ENCODE measurements at places on chromosomes 1 and 21.

GRCh38 chr1:37999430-38000232 is 5.7 kb downstream of the FHL3 start:
- peak; percentile 85 for DNase-seq

DNA sequence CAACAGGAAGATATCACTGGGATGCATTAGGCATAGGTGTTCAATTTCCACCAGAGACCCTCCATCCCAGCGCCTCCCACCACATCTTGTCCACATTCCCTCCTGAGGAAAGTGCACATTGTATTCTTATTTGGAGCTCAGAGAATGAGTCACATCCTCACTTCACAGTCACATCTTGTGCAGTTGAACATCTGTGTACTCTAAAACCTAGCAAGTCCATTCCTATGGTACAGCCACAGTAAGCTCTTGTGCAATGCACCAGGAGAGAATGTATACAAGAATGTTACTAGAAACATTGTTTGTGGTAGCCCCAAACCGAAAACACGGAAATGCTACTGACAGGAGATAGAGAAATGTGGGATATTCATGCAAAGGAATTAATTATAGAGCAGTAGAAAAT is 1.6 kb upstream of the KDF1 start:
- DNase-seq, result no peak

- DNase-seq, result no peak
Observed at GRCh38 chr1:160005070-160005469, 26.7 kb downstream of the PIGM start.

DNA sequence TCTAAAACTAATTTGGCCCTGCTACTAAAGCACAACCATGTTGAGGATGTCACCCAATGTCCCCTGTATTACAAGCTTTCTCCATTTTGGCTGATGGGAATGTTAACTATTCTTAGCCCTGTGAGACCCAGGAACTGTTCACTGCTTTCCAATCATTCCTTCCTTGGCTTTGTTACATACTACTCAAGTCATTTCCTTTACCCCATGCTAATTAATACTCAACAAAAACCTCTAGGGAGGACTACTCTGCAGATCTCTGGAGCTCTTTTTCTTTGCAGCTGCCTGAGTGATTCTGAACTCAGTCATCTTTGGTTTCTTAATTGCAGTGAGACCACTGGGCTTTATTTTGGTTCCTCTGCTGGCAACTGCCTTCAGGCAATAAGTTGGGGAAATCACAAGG is 23.3 kb upstream of the RPE65 start:
- DNase-seq, result no peak

- no peak for DNase-seq
Observed at GRCh38 chr1:81111818-81112217, 688.9 kb upstream of the ADGRL2 start.

DNA sequence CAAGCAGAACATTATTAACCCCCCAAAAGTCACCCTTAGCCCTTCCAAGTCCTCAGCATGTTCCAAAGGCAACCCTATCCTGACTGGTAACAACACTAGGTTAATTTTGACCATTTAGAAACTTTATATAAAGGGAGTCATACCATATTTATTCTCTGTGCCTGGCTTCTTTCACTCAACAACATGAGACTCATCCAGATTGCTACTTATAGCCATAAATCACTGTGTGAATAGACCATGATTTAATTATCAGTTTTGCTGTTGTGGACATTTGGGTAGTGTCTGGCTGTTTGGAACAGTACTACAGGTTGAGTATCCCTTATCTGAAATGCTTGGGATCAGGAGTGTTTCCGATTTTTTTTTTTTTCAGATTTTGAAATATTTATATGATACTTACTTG is 252.1 kb downstream of the DISC1 start:
- DNase-seq, result no peak

GRCh38 chr1:26959722-26960624 is at the start of gene KDF1:
Gene KDF1 (minus strand): TSS chr1:26960468. CDS start chr1:26952380, 8,088 bp downstream.
- no peak for DNase-seq

DNA sequence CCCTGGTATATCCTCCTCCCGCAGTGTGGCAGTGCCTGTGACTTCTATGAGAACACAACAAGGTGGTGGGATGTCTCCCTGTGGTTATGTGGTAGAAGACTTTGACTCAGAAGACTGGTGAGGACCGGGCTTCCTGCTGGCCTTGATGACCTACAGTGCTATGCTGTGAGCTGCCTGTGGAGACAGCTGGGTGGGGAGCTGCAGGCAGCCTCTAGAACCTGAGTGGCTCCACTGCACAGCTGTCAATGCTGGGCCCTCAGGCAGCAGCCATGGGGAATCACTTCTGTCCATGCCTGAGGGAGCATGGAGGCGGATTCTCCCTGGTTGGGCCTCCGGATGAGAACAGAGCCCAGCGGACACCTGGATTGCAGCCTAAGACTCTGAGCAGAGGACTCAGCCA is 14.9 kb downstream of the SLC1A7 start:
- DNase-seq, result peak; percentile 35

GRCh38 chr1:179938752-179939151 is 15.9 kb upstream of the CEP350 start:
- no peak for DNase-seq

GRCh38 chr1:198079432-198079951 is 77.3 kb upstream of the NEK7 start:
- DNase-seq, result no peak

GRCh38 chr1:107692580-107693345 is 272.2 kb downstream of the VAV3 start:
- DNase-seq, result no peak

- DNase-seq, result peak; percentile 93
Observed at GRCh38 chr1:116504308-116505156, 66.3 kb downstream of the CD58 start.

GRCh38 chr1:231357831-231358354 is 19.8 kb downstream of the SPRTN start:
- no peak for DNase-seq

GRCh38 chr1:17295292-17295691 is 12.7 kb upstream of the PADI4 start:
- DNase-seq, result no peak

- peak; percentile 72 for DNase-seq
Observed at GRCh38 chr1:31782421-31783410, 18.6 kb upstream of the ADGRB2 start.

GRCh38 chr1:101086783-101087182 is 61.2 kb upstream of the DPH5 start:
- no peak for DNase-seq

- DNase-seq, result no peak
Observed at GRCh38 chr1:85502625-85503083, 37.7 kb upstream of the DDAH1 start.

DNA sequence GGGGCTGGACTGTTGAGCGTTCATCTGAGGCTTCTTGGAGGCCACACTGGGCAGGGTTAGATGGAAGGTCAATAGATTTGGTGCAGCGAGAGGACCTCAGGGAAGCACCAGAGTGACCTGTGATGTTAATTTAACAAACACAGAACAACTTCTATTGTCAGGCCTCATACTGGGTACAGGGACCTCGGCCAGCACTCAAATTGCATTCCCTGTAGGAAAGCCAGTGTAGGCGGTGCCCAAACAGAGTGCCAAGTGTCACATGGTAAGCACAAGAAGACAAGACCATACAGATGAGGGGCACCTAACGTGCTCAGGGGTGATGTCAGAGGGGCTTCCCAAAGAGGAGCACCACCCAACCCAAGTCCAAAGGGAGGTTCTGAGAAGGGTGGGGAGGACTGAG is 1.3 kb downstream of the TMEM269 start:
- DNase-seq, result no peak

All from posterior vena cava (tissue), 2 donors.